ENCODE measurements at places on chromosomes 6 and 20. TPM values are rescaled to one million over a fixed set of nuclear protein-coding genes. Genes with fewer than 3 reads are reported as not detected.

SIRPB1 gene
- total RNA-seq, result not detected

SAMD3 gene
- total RNA-seq, result 7.3 TPM

SLC22A16 gene
- not detected for total RNA-seq

FNDC1 gene
- total RNA-seq, result under 0.01 TPM

HLA-DOB gene
- total RNA-seq, result 0.13 TPM

BLOC1S5 gene
- total RNA-seq, result 22.9 TPM

COL21A1 gene
- total RNA-seq, result 28.5 TPM

CST4 gene
- 0.31 TPM for total RNA-seq

CD109 gene
- total RNA-seq, result 25.8 TPM

FKBP1C gene
- total RNA-seq, result 0.79 TPM
